ENCODE measurements at places on chromosomes 1 and 21.

DNA sequence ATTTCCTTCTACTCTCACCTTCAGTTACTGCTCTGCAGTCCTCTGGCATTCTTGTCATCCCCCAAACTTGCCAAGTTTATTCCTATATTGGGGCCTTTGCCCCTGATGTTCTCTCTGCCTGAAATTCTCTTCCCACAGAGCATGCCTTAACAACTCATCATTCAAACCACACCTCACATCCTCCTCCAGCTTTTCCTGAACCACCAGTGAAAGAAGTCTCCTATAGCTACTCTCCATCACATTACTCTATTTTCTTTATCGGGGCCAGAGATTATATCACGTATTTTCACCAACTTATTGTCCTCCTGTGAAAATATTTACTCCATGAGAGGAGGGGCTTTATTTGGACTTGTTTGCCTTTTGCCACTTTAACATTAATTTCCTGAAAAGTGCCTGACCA lies 32.1 kb downstream of the EXTL2 start:
- no peak for DNase-seq

GRCh38 chr1:93678491-93678890 lies 3.1 kb downstream of the BCAR3 start:
- no peak for DNase-seq

DNA sequence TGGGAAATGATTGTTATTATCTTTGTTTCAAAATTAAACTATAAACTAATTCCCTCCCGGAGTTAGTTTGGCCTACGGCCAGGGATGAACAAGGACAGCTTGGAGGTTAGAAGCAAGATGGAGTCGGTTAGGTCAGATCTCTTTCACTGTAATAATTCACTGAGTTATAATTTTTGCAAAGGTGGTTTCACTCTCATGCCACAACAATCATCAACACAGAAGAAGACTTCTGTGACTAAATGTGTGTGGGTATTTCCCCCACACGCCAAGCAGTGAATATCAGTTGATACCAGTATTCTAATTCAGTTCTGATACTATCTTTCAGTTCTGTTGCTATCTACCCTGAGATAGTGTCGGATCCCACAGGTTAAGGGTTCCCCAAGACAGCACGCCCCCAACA lies 215.1 kb downstream of the S1PR1 start:
- DNase-seq = no peak

DNA sequence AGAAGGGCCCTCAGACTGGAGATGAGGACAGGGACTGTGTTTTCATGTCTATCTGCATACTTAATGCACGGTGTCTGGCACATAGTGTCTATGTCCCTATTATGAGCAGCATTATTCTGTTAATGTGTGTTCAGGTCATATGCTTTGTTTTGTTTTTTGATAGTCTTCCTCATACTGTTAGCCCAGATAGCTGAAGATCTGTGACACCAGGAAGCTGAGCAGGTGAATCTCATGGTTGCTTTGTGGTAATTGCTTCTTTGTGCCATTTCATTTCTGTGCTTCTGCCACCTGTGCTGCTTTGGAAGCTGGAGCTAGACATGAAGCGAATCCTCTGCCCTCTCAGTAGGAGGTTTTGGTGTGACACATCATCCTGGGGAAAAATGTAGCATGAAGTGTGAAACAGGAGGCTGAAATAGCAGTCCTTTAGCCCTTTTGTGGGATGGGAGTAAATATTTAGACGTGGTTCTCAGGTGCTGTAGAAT lies 15.8 kb downstream of the SMAP2 start:
- DNase-seq = no peak

DNA sequence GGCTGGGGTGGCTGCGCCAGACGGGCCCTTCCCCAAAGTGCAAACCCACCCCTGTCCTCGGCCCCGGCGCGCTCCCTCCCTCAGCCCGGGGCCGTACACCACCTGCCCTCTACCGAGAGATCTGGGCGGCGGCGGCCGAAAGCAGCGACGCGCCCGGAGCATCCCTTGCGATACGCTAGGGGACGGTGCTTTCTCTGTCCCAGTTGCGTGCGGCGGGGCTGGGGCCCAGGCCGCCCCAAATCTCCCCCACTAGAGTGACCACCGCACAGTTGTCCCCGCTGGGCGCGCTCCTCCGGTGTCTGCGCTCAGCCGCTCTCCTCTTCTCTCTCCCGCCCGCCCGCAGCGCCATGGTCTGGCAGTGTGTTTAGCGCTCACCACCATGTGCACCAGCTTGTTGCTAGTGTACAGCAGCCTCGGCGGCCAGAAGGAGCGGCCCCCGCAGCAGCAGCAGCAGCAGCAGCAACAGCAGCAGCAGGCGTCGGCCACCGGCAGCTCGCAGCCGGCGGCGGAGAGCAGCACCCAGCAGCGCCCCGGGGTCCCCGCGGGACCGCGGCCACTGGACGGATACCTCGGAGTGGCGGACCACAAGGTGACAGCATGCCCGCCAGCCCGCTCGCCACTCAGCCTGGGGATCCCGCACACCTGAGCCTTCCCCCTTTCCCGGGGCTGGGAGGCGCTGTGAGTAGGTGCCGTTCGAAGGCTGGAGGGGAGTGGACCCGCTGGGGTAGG lies 1.0 kb downstream of the ST6GALNAC5 start:
- no peak for DNase-seq

GRCh38 chr1:230123280-230124185 lies 56.5 kb downstream of the GALNT2 start:
- DNase-seq = no peak

DNA sequence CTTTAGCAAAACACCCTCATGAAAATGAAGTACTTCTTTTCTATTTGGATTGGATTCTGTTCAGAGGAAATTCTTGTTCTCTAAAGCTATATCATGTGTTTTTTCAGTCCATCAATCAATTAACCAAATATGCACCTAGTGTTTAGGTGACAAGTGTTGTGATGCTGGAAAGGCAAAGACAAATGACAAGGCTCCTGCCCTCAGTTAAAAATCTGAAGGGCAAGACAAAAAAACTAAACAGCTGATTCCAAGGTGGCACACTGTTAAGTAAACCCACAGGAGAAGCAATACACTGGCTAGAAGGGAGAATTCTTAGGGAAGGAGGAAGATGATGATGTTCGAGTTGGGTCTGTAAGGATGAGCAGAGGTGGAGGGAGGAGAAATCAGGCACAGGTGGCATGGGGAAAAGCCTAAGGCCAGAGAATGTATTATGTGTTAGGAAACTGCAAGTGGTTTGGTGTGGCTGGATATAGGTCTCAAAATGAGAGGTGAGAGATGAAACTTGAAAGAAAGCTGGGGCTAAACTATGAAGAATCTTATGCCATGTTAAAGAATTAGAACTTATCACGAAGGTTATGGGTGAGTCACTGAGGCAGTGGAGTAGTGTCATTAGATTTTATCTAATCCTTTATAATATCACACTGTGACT lies 51.8 kb upstream of the GFI1 start:
- DNase-seq = no peak

GRCh38 chr21:46411691-46412090 lies 47.0 kb upstream of the DIP2A start:
- no peak for DNase-seq

DNA sequence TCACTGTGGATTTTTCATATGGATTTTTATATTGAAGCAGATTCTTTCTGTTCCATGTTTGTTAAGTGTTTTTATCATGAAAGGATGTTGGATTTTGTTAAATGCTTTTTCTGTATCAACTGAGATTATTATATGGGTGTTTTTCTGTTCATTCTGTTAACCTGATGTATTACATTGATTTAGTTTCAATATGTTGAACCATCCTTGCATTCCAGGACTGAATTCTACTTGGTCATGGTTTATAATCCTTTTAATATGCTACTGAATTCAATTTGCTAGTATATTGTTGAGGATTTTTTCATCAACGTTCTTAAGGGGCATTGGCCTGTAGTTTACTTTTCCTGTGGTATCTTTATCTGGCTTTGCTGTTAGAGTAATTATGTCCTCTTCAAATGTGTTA lies 55.8 kb downstream of the CCDC30 start:
- DNase-seq = no peak

- DNase-seq = peak; percentile 87
These were observed at the start of gene TMEM69 for GRCh38 chr1:45687754-45688740. TMEM69 (plus strand) TSS chr1:45688181; CDS start chr1:45691069, 2,888 bp downstream.

DNA sequence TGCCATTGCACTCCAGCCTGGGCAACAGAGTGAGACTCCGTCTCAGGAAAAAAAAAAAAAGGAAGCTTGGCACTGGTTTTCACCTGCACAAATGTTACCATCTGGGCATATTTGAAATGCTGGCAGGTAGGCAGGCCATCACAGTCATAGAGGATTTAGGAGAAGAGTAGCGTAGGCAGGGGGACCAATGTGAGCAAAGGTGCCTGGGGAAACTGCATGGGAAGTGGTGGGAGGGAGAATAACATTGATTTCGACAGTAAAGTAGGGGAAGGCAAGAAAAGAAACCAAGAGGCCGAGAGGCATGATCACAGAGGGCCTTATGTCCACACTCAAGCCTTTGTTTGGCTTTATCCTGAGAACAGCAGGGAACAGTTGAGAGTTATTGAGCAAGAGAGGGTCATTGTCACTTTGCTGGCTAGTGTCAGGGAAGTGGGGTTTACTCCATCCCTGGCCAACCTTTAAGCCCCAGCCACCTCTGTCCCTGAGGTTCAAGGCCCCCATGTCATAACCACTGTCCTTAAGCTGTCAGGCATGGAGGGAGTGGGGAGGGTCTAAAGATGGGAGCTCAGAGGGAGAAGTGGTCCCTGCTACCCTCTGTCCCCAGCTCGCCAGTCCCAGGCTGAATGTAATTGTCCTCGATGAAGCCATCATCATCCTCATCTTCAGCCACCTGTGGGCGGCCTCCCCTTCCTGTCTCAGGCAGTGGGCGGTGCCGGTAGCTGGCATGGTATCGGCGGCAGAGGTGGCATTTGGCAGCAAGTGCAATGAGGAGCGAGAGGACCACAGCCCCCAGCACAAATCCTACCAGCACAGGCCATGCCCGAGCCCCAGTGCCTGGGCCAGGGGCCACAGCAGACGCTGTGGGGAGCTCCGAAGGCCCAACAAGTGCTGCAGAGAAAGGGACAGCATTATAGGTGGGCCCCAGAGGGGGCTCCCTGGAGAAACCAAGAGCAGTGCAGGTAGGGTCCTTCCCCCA lies 2.9 kb downstream of the C1orf210 start:
- DNase-seq = no peak

GRCh38 chr1:20771780-20772179 lies 15.3 kb downstream of the HP1BP3 start:
- no peak for DNase-seq

DNA sequence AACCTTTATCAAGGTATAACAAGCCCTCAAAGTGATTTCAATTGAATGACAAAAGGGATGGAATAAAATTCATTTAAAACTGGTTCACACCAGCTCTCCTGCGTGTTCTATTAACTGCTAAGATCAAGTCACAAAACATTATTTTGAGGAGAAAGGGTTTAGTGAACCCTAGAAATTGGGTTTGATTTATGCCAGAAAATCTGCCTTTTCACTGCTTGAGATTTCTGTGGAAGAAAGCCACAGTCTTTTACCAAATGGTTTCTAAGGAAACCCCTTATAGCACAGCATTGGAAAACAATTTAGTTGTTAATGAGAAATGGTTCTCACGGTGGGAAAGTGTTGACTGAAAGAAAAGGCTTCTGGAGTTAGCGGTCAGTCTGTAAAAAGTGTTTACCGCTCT lies 43.6 kb upstream of the DPH5 start:
- no peak for DNase-seq

GRCh38 chr1:224433041-224433691 lies 1.4 kb downstream of the WDR26 start:
- DNase-seq = no peak

- DNase-seq = no peak
These were observed 101.8 kb upstream of the LPGAT1 start for GRCh38 chr1:211932231-211932932.

- no peak for DNase-seq
These were observed 19.9 kb downstream of the SLC19A1 start for GRCh38 chr21:45522381-45522780.

- no peak for DNase-seq
These were observed 11.8 kb upstream of the TTC22 start for GRCh38 chr1:54812801-54813484.

DNA sequence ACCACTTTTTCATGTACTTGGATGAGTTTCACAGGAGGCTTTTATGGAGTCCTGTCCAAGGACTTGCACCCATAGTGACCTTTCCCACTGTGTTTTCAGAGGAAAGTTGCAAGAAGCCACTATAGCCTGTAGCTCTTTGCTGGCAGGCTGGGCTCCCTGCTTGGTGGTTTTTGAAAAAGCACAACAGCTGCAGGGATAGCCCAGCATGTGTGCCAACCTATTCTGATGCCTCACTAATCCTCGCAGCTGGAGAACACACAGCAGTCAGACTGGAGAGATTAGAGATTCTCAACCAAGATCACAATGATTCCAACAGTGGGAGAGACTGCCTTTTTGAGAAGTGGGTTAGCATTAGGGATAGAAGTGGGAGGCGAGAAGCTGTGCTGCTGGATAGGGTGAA lies 24.1 kb upstream of the ARHGEF11 start:
- DNase-seq = no peak

DNA sequence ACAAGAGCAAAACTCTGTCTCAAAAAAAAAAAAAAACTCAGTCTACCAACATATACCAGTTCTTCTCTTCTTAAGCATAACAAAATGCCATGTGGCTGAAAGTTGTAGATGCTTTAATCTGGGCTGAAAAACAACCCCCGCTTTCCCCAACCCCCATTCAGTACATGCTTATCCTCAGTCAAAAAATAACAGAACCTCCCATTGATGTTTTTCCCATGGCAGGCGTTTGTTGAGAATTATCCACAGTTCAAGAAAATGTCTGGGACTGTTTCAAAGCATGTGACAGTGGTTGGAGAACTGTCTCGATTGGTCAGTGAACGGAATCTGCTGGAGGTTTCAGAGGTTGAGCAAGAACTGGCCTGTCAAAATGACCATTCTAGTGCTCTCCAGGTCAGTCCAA lies 14.9 kb downstream of the VPS45 start:
- no peak for DNase-seq

- no peak for DNase-seq
These were observed 132.8 kb upstream of the CD34 start for GRCh38 chr1:208043691-208044181.

- no peak for DNase-seq
These were observed 82.8 kb downstream of the EXTL2 start for GRCh38 chr1:100811808-100812207.

DNA sequence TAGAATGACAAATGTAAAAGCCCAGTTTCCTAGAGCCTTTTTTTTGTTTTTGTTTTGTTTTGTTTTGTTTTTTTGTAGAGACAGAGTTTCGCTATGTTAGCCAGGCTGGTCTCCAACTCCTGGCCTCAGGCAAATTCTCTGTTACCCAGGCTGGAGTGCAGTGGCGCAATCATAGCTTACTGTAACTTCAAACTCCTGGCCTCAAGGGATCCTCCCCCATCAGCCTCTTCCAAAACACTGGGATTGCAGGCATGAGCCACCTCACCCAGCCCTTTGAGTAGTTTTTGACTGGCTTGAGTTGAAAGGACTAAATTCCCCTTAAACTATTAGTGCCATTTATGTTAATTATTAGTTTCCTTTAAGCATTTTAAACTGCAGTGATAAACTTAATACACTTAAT lies 28.8 kb upstream of the ZBTB18 start:
- peak; percentile 73 for DNase-seq

Measured in GM04504 (cell line).